H4 (cell line): ENCODE measurements at places on chromosomes 4 and X.

GRCh38 chr4:100128338-100128737 lies 61.9 kb downstream of the DDIT4L start:
- DNase-seq = no peak

DNA sequence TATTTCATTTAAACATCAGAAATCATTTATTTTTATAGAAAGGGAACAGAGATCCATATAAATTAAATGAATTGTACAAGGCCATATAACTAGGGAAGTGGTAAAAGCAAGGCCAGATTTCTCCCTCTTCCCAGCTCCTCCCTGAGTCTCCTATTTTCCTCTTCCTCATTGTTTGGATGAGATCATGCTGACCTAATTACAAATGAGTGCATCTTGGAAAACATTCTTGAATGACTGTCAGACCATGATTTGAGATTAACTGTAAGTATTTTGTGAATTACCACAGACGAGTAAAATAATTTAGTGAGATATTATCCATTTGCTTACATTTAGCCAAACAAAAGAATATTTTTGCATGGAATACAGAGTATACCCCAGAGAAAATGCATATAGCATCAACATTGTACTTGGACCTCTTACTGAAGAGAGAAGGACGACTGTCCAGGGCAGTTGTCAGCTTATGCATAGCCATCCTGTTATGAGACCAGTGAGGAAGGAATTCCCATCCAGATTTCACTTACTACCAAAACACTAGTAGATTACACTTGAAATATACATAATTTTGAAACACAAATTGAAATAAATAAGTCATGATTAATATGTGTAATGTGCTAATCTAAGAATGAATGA lies 47.3 kb downstream of the SLAIN2 start:
- peak; percentile 31 for DNase-seq

GRCh38 chr4:176838601-176839433 lies 46.1 kb upstream of the VEGFC start:
- DNase-seq = no peak

- DNase-seq = no peak
Observed at GRCh38 chr4:146342600-146343192, 128.4 kb downstream of the REELD1 start.

GRCh38 chr4:128424527-128425497 lies 137.2 kb upstream of the PGRMC2 start:
- no peak for DNase-seq

DNA sequence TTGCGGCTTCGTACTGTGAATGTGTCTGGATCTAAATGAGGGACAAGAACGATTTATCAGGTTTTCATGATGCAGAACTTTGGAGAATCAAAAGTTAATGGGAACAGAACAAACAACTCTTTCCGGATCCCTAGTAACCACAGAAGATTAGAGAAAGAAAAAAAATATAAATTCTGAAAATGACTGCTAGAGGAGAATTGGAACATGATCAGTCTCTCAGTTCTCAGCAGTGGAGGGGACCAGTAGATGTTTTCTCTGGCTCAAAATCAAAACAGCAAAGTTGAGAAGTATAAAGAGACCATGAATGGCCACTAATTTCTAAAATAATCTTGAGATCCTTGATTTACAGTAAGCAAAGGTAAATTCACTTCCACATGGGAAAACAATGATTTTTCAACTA lies 38.1 kb upstream of the GK2 start:
- DNase-seq = no peak

DNA sequence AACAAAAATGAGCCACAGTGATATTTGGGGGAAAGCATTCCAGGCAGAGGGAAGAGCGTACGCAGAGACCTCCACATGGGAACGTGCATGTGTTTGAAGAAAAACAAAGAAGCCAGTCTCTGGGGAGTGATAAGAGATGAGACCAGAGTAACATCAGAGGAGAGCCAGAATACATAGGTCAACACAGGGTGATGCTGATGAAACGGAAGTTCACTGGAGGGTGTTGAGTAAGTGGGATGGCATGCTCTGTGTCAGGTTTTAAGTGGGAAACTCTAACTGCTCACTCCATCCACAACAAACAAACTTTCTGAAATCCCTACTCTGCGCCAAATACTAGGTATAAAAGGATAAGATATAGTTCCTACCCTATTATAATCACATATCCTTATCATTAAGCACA lies 110.0 kb downstream of the ARHGAP6 start:
- DNase-seq = no peak

DNA sequence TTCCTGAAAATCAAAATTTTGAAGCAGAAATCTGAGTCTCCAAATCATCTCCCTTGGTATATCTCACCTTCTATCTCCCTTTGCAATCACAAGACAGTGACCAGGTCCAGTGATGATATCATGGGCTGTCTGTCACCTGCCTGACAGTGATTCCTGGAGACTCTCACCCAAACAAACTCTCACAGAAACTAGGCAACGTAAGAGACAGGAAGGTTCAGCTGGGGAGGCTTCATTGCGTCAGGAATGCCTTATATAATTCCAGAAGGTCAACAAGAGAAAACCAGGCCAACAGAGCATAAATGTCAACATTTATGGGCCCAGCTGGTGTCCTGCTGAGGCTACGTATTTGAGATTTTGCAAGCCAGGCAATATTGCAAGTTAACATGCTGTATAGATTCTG lies 412.7 kb downstream of the KCNIP4 start:
- no peak for DNase-seq

- peak; percentile 8 for DNase-seq
Observed at GRCh38 chrX:46841346-46841745, 4.5 kb downstream of the RP2 start.

DNA sequence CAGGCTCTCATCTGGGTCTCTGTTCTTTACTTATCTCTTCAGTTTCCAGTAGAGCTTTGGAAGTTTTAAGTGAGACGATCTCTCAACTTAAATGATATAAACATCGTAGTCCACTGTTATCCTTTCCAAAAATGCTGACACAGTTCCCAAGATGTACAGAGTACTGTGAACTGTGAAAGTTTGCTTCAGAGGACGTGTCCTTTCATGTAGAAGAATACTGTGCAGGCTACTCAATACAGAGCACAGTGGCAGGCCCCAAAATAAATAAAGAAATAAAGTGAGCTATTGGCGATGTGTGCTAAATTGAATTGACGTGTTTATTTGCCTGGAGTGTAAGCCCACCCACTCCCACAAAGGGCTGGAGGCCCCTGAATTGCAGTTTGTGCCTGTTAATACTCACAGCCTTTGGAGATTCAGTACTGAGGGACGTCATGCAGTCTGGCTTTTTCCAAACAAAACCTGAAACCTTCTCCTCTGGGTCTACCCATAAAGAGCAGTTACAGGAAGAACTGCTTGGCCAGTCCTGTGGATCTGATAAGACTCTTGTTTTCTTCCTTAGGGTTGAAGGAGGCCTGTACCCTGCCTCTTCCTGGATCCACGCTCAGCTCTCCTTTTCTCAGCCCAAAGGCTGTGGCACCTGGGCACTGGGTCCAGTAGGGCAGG lies 66.1 kb downstream of the SOWAHB start:
- DNase-seq = peak; percentile 5

DNA sequence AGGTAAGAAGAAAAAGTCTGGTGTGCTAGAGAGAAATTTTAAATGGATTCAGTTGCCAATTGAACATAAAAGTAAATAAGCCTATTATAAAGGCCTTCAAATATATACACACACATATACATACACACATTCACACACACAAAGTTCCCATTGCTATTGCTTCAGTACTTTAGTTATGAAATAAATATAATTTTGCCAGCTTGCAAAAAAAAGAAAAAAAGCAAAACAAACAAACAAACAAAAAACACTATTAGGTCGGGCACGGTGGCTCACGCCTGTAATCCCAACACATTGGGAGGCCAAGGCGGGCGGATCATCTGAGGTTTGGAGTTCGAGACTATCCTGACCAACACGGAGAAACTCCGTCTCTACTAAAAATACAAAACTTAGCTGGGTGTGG lies 80.3 kb downstream of the SPIN4 start:
- DNase-seq = no peak

DNA sequence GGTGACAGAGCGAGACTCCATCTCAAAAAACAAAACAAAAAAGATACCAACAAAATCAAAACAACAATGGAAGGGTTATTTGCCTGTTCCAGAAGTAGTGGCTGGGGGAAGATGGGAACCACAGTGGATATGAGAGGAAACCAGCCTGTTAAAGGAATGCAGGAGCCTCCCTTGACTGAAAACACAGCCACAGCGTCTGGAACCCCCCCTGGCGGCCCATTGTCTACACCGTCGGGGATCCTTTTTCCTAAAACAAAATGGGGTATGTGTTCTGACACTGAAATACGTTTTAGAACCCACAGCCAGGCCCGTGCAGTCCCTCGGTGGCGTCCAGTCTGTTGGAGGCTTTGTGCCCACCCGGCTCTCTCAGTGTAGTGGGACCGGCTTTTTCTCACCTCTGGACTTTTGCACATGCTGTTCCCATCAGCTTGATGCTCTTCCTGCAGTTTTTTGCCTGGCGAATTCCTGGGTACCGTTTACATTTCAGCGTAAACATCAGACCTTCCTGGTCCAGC lies 19.6 kb downstream of the PIGG start:
- DNase-seq = no peak

- DNase-seq = no peak
Observed at GRCh38 chrX:670645-671044, 40.1 kb downstream of the SHOX start.

GRCh38 chr4:38160487-38161207 lies 200.4 kb downstream of the PTTG2 start:
- DNase-seq = peak; percentile 69

DNA sequence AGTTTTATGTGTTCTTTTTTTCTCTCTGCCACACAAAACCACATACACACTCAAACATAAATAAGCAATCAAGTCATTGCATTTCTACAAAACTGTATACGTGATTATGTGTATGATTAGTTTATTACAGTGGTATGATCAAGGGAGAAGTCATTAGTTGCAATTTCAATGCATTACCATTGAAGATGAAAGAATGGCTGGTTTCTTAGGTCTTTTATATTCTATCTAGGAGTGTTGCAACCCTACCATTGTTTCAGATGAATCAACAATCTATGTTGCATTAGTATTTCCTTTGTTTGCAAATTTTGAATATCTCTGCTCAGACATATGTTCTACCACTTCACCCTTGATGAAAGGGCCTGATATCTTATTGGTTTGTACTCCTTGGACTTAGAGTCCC lies 6.8 kb downstream of the ANXA3 start:
- DNase-seq = no peak

DNA sequence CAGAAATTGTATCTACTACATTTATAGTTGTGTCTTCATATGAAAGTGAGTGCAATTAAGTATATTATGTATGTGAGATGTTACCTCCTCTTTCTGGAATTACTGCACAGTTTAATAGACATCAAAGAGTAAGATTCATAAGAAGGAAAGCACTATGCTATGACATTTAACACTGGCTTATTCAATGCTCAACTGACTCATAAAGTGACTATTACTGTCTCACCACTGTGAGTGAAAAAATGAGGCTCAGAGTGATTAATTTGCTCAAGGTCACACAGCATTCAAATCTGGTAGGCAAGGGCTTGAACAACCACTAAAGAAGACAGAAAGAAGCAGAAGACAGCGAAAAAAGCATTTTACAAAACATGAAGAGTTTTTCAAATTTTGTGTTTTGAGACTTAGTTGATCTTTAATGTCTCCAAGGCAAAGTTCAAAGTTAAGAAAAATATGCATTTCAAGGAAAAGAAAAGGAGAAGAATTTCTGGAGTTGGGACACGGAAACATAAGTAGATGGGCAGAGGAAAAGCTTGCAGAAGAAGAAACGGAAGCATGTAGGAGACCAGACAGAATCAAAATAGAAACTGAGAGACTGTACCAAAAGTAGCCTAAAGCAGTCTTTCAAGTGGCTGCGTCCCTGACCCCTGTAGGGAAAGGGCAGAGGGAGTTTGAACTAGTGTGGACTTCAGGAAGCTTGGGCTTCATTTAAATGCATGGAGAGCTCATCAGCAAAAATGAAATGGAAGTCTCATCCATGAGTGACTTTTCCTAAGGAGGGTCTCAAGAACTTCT lies 66.3 kb downstream of the KCNIP4 start:
- no peak for DNase-seq

DNA sequence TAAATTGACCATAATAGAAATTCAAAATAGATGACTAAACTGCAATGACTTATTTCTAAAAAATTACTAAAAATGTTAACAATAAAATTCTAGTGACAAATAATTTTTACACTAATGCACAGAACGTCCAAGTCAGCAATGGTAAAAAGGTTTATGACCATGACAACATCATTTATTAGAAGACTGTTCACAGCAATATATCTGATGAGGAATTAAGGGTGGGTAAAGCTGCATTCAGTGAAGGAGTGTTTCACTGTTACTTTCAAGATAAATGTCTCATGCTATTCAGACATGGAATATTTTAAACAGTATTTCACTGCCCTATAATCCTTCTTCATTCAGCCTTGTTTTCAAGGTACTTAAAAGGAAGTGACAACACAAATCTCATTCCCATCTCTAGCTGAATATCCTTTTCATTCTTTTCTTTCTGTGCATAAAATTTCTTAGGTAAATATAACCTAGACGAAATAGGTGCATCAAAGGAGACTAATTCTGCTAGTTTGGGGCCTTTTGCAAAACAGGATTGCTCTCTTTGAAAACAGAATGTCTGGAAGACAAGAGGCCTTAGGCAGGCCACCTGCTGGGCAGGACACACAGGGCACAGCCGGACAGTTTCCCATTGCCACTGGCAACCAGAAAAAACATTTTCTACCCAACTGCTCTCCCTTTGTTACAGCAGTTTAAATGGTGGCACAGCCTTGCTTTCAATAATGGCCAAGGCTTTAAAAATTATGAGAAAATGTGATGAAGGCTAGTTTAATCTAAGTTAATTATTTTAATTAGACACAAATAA lies 600.3 kb downstream of the SPRY1 start:
- DNase-seq = no peak

GRCh38 chr4:185287031-185287430 lies 77.6 kb downstream of the SNX25 start:
- no peak for DNase-seq

DNA sequence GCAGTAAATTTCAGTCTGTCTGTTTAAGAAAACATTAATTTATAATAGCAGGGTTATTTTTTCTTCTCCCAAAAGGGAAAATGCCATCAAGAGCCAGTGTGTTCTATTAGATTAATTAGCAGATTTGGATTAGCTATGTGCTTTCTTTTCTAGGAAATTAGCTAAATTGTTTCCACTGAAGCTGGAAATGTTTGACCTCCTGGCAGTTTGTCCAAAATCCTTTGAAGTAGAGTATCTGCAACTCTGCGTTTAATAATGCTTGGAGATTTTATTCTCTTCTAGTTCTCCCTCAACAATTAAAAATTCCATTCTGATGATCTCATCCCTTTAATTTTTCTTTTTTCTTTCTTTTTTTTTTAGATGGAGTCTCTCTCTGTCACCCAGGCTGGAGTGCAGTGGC lies 27.1 kb upstream of the HOPX start:
- no peak for DNase-seq

GRCh38 chr4:87451537-87451936 lies 29.2 kb downstream of the NUDT9 start:
- no peak for DNase-seq

- no peak for DNase-seq
Observed at GRCh38 chr4:185238750-185239149, 29.4 kb downstream of the SNX25 start.

DNA sequence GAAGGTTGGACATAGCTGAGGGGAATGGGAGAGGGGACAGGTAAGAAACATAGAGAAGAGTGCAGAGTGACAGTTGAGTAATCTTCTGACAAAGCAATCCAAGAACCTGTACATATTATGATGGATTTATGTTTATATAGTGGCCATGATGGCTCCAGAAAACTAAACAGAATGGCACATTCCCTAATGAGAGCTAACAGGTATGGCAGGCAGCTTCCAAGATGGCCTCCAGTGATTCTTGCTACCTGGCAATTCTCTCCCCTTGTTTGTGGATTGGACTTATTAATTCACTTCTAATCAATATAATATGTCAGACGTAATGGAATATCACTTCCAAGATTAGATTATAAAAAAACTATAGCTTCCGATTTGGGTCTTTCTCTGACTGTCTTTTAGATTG lies 359.5 kb downstream of the DTHD1 start:
- DNase-seq = no peak
